Stimulated activated CD4-positive, alpha-beta T cell treated with anti-CD3 and anti-CD28 coated beads, TNF-alpha, amount 100 ng/mL, for 48 hours (primary cell): ENCODE measurements at places on chromosomes 6 and 20.

GRCh38 chr6:2914318-2914660 lies 11.2 kb upstream of the SERPINB9 start:
- no peak for DNase-seq

DNA sequence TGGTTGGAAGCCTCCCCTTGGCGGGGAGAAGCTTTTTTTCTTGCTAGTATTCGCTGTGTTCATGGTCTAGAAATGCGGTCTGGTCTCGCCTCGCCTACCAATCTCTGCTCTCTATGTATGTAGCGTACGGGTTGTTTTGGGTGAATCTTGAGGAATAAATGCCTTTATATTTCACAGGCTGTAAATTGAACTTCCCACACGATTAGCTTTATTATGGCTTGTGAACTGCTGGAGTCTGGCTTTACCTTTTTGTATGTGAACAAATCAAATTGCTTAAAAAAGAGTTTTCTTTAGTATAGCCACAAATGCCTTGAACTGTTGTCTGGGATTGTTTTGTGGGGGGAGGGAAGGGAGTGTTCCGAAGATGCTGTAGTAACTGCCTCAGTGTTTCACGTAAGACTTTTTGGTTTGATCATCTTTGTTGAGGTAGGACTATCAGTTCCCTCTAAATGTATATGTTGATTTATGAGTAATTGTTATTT lies 2.2 kb downstream of the INSM1 start:
- DNase-seq, result no peak

GRCh38 chr6:163427498-163428254 lies 13.2 kb downstream of the QKI start:
- DNase-seq, result no peak

GRCh38 chr6:120363429-120363828 lies 970.9 kb downstream of the TBC1D32 start:
- DNase-seq, result no peak

GRCh38 chr20:37881601-37882343 lies 21.2 kb upstream of the VSTM2L start:
- no peak for DNase-seq

DNA sequence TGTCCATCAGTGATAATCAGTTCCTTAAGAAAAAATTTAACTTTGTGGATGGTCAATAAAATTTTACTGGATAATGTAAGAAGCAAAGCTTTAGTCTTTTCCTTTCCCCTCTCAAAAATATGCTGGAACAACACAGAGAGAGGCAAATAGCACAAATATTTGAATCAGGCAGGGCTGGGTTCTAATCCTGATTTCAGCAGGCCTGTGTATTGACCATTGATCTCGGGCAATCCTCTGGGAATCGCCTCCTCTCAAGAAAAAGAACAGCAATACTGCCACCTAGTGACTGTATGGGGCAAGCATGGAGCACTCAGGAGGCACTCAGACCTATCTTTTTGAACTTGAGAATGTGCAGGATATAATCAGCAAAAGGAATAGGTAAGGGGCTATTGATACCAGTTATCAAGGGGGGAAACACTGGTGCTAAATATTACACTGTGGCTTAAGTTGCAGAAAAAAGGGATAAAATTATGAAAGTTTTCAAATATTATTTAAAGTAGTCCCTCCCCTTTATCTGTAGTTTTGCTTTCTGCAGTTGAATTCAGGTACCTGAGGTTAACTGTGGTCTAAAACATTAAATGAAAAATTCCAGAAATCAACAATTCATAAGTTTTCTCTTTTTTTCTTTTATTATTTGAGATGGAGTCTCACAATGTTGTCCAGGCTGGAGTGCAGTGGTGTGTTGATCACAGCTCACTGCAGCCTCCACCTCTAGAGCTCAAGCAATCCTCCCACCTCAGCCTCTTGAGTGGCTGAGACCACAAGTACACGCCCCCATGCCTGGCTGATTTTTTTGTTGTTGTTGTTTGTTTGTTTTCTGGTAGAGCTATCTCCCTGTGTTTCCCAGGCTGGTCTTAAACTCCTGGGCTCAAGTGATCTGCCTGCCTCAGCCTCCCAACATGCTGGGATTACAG lies 91.8 kb upstream of the NHSL1 start:
- DNase-seq, result peak; percentile 13

GRCh38 chr6:11869672-11870340 lies 91.2 kb upstream of the ADTRP start:
- no peak for DNase-seq

DNA sequence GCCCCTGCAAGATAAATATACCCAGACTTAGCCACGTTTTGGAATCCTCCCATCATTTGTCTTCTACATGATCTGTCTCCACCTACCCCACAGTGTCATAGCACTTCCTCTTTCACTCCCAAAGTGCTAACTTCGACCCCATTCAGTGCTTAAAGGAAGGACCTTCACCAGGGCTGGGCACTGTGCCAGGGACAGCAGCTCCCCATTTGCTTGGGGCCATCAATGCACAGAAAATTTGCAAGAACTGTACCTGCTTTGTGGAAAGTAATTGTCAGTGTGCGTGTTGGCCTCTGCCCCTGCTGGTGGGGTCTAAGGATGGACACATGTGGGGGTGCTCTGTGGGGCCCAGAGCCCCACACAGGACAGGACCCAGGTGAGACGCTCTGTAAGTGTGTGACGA lies 5.2 kb upstream of the BPIFA2 start:
- no peak for DNase-seq

DNA sequence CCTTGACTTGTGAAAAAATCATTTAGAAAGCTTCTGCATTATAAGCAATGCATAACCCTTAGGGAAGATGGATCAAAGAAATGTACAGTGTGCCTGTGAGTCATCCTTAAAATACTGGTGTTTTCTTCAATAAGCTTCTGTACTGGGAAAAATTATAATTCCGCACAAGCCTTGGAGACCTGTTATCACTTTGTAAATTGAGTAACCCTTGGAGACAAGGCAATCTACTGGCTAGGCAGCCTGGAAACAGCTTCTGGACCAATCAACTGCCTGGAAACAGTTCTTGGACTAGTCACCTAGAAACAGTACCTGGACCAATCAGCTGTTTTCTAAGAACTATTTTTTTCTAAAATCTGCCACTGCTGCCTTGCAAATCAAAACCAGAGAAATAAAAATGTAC lies 25.8 kb upstream of the RNGTT start:
- no peak for DNase-seq
